ENCODE measurements at places on chromosomes 5 and 9.

DNA sequence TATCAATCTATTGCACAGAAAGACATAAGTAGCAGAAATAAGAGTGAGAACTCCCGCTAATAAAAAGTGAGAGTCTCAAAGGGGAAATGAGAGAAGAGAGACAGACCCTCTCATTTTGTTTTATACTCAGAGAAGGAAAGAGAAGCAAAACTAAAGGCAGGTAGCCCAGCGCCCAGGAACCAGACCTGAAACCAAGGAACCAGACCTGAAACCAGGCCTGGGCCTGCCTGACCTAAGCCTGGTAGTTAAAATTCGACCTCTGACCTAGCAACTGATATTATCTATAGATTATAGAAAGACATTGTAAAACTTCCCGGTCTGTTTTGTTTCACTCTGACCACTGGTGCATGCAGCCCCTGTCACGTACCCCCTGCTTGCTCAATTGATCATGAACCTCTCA, 134.5 kb upstream of the SEMA6A start:
- DNase-seq = no peak

- peak; percentile 86 for DNase-seq
Observed at GRCh38 chr5:68433923-68434879, 218.6 kb downstream of the PIK3R1 start.

DNA sequence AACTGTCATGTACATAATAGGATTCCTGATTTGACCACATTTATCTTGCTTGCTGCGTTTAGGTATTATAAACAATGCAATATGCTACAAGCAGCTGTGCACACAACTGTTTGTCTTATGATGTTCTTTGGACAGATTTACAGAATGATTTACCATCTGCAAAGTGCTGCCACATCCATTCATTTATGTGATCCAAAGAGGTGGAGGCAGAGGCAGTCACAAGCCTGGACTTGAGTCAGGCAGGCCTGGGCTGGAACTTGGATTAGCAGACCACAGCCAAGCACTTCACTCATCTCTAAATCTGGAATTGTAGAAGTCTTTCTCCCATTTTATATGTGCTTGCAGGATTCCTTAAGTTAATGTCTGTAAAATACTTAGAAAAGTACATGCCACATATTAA, 149.0 kb downstream of the INSYN2B start:
- DNase-seq = no peak

DNA sequence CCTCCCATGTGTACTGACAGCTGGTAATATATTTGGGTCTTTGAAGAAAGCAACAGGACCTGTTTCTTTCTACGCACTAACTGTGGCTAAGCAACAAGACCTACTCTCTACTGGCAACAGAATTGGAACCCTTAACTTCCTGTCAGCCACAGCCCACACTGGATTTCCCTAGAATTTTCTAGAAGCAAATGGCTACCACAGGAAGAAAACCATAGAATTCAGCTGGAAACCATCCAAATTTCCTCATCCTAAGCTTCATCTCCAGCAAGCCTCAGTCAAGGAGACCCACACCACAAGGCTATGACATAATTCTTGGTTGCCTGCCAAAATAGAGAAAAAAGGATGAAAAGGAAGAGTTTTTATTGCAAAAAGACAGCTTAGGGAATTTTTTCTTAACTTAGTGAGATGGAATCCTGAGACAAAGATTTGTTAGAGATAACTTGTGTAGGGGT, 171.8 kb upstream of the TNC start:
- no peak for DNase-seq

GRCh38 chr5:337563-338130, 16.1 kb downstream of the AHRR start:
- no peak for DNase-seq

DNA sequence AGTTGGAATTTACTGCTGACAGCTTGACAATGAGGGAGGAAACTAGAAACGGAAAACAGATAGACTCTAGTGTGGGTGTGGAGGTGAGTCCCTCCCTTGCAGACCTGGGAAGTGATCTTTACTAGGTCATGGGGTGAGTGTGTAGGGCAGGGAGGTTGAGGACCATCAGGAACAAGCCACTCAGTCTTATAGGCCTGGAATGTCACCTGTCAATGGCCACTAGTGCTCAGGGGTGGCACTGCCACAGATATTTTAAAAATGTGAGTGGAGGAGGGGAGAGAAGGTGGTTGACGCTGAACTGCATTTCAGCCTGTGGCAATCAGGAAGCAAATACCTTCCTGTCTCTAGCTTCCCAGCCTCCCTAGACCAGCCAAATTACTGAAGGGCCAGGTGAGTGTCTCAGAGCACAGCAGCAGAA, 9.0 kb downstream of the OR2S2 start:
- DNase-seq = no peak

GRCh38 chr9:137382444-137383080, 40.4 kb downstream of the EXD3 start:
- no peak for DNase-seq

DNA sequence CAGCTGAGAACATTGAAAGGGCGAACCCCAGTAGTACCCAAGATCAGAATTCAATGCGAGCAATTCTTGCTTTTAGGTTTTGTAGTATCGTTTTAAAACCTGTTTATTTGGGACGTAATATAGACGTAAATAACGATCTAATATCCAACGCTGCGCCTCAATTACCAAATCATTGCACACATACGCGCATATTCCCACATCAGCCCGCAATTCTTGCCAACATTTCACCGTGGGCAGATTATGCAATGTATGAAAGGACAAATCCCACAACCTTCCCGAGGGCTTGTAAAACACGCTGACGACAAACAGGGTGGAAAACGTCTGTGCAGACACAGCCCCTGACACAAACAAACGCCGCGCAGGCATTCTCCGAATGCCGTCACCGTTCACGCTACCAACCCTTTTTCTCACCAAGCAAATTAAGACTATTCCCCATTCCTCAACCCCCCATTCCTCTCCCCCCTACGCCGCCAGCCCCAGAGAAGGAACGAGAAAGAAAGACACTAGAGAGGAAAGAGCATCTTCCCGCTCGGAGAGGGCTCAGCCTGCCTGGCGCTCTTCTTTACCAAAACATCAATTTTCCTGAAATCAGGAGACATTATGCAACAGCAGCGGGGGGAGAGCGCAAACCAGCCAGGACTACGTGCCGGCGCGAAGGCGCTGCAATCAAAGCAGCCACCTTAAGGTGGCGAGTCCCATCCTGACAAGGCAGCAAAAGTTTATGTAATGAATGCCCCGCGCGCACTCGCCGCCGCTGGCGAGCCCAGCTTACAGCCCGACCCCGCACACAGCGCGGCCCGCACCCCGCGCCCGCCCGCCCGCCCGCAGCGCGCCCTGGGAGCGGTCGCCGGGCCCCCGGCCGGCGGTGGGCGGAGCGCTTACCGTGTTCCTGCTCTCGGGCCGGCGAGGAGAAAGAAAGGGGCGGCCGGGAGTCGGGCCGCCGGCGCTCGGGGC, 597 bp downstream of the NFIL3 start:
- DNase-seq = peak; percentile 38

DNA sequence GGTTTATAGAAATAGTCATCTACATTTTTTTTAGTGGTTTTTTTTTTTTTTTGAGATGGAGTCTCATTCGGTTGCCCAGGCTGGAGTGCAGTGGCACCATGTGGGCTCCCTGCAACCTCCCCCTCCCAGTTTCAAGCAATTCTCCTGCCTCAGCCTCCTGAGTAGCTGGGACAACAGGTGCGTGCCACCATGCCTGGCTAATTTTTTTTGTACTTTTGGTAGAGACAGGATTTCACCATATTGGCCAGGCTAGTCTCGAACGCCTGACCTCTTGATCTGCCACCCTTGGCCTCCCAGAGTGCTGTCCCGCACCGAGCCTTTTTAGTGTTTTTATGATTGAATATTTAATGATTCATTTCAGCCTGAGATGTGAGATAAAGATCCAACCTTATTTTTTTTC, 27.3 kb downstream of the ANKRD33B start:
- no peak for DNase-seq

- DNase-seq = no peak
Observed at GRCh38 chr5:40995801-40996586, 75.1 kb downstream of the MROH2B start.

DNA sequence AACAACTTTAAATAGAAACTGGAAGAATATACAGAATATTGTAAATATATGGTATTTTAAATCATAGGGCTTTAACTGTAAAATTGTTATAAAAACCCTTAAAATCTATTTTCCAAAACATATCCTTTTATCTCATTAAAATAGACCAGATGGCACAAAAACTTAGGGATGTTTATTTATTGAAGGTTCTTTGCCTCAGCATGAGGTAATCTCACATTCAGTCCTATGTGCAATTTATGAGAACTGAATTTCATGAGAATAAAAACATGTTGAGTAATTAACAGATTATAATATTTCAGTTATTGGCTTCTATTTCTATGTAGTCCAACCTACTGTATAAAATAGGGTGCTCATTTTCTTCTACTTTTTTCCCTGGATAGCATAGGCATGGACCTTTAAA, 329.2 kb upstream of the PRR16 start:
- DNase-seq = no peak

GRCh38 chr5:55031492-55031891, 7.4 kb downstream of the GZMK start:
- no peak for DNase-seq

DNA sequence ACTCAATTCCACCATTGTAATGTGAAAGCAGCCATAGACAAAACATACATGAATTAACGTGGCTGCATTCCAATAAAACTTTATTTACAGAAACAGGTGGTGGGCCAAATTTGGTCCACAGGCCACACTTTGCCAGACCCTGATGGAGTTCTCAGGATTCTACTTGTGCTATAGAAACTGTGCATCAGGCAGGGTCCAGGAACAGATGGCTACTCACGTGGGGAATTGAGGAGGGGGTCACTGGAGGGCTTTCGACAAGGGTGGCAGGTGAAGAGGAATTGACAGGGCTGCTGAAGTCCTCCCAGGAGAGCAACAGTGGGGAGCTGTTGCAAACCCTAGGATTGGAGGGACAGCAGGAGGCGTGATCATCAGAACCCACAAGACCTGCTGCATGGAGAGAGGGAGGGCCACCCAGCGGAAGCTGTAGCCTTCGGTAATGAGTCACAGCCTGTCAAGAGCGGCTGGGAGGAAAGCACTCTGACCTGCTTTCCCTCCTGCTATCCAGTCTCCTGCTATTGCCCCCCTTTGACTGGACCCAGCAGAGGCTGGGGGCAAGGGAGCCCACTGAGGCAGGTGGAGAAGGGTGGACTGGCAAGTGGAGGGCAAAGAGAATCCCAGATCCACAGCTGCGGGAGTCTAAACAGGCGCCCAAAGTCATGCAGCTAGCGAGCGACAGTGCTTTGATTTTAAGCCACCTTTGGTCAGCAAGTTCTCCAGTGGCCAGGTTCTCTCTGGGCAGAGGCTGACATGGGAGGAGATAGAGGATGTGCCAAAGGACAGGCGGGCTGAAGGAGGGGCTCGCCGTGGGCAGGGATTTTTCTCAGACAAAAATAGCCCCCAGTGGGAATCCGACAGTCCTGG, 138.3 kb upstream of the SMIM23 start:
- DNase-seq = peak; percentile 67

- no peak for DNase-seq
Observed at GRCh38 chr9:125141251-125141650, 2.1 kb downstream of the SCAI start.

- DNase-seq = peak; percentile 7
Observed at GRCh38 chr9:101235105-101235866, 149.5 kb downstream of the BAAT start.

DNA sequence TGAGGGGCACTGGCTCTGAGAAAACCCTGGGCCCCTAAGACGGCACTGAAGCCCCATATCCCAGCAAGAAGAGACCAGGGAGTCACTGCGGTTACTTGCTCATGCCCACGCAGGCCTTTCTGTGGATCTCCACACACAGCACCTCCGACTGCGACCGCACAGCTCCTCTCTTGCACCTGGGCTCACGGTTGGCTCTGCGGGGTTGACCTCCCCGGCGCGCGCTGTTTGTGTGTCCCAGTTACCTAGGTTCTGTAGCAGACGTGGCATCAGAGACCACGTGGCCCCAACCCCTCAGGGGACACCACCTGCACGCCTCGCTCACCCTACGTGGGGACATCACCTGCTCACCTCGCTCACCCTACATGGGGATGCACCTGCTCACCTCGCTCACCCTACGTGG, 12.7 kb downstream of the LPCAT1 start:
- no peak for DNase-seq

DNA sequence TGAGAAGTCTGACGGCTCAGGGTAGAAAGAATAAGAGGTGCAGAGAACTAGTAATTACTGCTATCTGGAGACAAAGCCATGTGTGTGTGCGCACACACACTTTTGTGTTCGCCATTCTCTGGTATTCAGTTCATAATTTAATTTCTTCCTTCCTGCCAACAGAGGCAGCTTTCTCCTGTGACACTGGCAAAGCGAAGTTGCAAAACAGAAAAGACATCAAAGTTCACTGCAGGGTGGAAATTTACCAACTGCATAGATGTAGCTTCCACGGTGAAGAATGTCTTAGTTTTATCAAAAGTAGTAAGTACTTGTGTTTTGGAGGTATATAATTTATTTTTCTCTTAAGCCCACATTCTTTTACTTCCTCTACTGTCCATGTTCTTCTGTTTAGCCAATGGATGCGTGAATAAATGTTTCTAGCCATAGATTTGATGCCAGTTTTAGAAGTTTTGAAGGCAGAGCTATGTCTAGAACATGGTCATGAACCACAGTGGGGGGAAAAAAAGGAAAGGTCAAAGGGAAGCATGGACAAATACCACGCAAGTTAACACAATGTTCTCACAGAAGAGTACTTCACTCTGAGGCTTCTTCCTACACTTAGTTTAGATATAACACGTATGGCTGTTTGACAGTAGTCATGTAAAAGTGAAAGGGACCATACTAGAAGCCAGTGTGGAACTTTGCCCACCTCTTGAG, 536.5 kb upstream of the GRIA1 start:
- no peak for DNase-seq

- DNase-seq = no peak
Observed at GRCh38 chr5:85140471-85140870, 755.8 kb upstream of the EDIL3 start.

DNA sequence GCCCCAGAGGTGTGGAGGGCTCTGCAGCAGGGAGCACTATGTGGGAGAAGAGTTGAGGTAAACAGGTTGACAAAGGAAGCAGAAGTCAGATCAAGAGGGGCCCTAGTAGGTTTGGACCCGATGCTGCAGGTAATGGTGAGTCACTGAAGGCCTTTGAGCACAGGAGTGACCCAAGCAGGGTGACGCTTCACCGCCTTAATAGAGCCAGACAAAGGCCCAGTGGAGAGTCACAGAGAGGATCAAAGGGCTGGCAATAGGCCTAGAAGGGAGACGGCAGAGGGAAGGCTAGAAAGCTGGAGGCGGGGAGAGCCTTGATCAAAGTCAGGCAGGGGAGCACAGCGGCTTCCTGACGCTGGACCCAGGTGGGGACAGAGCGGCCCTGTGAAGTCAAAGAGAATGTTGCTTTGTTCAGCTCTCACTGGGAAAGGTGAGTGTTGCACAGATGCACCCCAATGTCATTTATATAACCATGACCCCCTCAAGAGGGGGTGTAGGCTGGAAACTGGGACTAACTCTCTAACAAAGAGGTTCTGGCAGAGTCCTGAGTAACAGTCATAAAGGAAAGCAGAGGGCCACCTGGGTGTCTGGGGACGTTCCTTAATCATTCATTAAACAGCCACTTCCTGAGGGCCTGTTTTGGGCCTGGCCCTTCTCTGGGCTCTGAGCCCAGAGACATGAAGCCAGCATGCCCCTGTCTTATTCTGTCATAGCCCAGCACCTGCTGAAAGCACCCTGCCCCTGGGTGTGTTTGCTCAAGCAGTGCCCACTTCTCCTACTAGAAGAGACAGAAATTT, 9.8 kb upstream of the CPLX2 start:
- no peak for DNase-seq

Measured in AML-193 (cell line).